T47D (cell line): ENCODE measurements at places on chromosomes 3 and 15.

GRCh38 chr15:36156879-36157427, 422.5 kb upstream of the CDIN1 start:
- DNase-seq = no peak

GRCh38 chr3:153820035-153820434, 301.2 kb upstream of the ARHGEF26 start:
- DNase-seq = no peak

GRCh38 chr15:74185710-74186348, 12.3 kb downstream of the ISLR start:
- peak; percentile 31 for DNase-seq

GRCh38 chr3:101133652-101134051, 140.4 kb upstream of the ABI3BP start:
- DNase-seq = no peak

DNA sequence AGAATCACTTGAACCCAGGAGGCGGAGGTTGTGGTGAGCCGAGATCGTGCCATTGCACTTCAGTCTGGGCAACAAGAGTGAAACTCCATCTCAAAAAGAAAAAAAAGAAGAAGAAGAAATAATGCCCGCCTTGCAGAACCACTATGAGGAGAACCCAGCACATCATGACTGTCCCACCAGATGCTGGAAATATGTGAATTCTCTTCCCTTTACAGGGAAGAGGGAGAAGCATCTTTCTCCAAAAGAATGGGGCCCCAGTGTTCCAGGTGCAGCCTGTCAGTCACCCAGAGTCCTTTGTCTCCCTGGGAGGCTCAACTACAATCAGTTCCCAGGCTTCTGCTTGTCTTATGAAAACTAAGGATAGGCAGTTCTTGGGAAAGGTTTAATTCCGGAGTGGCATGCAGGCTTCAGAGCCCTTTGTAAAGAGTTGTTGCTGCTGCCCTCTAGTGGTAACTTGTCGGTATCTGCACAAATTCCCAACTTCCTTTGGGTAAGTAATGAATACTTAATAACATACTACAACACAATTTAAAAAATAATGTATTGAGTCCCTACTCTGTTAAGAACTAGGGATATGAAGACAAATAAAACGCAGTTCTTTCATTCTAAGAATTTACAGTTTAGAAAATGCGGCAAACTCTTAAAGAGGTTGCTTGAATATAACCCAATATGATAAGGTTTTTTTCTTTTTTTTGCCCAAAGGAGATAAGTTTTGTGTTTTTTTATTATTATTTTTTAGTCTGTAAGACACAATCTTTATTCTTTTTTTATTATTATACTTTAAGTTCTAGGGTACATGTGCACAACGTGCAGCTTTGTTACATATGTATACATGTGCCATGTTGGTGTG, 18.6 kb upstream of the TICRR start:
- DNase-seq = peak; percentile 51

GRCh38 chr3:2706144-2706835, 403.9 kb downstream of the IL5RA start:
- no peak for DNase-seq

- no peak for DNase-seq
Observed at GRCh38 chr15:88382482-88382983, 84.7 kb downstream of the MRPL46 start.

GRCh38 chr3:20575146-20575545, 389.1 kb upstream of the SGO1 start:
- DNase-seq = no peak

GRCh38 chr3:152257563-152258035, 11.1 kb upstream of the MBNL1 start:
- DNase-seq = no peak

- DNase-seq = no peak
Observed at GRCh38 chr15:98795980-98796379, 147.6 kb downstream of the IGF1R start.

GRCh38 chr15:74631935-74632560, 16.4 kb downstream of the CLK3 start:
- DNase-seq = peak; percentile 66

DNA sequence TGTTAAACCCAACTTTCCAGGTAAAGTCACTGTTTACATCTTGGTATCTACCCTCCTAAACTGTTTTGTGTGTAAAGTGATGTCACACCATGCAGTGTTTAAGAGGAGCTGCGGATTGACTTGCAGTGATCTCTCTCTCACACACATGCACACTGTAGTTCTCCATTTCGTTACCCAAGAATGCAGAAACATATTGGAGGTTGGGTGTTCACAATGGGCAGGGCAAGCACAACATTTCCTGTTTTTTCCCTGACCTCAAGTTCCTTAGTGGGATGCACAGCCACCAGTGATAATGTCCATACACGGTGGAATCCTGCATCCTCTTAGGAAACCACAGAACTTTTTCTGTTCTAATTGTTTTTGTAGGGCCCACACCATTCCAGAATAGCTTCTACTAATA, 85.3 kb upstream of the CFAP20DC start:
- no peak for DNase-seq

DNA sequence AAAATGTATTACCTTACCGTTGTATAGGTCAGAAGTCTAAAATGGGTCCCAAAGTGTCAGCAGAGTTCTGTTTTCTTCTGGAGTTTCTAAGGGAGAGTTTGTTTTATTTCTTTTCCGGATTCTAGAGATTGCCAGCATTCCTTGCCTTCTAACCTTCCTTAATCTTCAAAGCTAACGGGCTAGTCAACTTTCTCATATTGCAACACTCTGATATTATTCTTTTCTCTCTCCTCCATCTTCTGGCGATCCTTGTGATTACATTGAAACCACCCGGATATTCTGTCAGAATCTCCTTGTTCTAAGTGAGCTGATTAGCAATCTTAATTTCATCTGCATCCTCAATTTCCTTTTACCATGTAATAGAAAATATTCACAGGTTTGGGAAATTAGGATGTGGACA, 36.2 kb upstream of the AADACL2 start:
- no peak for DNase-seq

DNA sequence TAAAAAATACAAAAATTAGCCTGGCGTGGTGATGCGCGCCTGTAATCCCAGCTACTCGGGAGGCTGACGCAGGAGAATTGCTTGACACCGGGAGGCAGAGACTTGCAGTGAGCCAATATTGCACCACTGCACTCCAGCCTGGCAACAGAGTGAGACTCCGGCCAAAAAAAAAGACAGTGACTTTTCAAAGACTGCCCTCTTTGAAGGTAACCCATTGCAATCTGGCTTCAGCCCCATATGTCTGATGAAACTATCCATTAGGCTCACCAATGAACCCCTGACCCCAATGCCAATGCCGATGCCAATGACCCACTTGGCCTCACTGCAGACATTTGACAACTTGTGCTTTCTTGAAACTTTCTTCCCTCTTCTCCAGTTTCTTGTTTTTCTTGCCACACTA, 54.3 kb downstream of the NCEH1 start:
- no peak for DNase-seq

DNA sequence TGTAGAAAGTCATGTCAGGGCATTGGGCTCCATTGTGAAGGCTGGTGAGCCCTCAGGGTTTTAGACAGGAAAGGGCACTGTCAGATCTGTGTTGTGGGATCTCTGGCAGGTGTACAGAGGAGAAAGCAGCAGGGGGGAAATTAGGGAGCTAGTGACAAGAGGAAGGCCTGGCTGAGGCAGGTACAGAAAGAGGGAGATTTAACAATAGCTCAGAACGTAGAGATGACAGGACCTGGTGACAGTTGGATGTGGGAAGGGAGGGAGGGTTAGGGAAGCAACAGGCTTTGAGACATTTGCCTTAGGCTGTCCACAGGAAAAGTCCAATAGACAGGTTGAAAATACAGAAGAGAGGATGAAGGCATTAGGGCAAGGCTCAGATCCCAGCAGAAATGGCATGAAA, 288.1 kb downstream of the EPHB1 start:
- no peak for DNase-seq

DNA sequence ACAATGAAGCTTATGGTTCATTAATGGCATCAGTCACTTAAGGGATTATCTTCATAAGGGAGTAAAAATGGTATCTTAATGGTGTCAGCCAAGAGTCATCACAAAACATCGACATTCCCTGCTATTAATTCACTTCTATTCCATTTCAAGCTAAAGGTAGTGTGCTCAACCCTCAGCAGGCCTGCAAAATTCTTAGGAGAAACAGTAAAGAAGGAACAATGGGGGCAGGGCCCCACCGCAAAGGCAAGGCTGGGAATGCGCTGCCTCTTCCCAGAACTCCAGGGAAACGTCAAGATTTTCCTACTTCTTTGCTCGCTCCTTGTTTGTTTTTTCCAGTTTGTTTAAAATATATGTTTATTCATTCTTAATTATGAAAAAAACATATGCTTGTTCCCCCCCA, 187.3 kb upstream of the TSC22D2 start:
- no peak for DNase-seq

DNA sequence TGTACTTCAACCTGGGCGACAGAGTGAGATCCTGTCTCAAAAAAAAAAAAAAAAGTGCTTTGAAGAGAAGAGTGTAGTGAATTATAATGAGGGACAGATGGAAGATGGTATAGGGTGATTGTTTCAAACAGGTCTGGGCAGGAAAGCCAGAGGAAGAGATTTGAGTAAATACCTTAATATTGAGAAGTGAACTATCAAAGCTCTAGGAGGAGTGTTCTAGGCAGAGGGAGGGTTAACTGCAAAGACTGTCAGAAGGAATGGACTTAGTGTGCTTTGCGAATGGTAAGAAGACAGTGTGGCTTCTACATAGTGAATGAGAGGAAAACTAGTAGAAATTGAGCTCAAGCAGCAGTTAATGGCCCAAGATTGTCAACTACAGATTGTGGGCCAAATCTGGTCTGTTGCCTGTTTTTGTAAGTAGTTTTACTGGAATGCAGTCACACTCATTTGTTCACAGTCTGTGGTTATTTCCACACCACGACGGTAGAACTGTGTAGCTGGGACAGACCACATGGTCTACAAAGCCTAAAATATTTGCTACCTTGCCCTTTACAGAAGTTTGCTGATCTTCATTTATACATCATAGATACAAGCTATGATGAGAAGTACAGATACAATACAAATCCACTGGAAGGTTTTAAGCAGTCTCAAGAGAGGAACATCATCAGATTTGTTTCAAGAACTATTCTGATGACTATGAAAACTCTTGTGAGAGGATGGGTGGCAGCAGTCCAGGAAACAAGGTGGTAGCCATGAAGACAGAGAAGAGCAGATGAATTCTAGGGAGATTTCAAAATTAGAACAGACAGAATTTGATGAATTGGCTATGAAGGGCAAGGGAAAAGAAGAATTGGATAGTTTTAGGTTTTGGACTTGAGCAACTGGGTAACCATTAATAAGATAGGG, 16.5 kb upstream of the USP50 start:
- DNase-seq = no peak

DNA sequence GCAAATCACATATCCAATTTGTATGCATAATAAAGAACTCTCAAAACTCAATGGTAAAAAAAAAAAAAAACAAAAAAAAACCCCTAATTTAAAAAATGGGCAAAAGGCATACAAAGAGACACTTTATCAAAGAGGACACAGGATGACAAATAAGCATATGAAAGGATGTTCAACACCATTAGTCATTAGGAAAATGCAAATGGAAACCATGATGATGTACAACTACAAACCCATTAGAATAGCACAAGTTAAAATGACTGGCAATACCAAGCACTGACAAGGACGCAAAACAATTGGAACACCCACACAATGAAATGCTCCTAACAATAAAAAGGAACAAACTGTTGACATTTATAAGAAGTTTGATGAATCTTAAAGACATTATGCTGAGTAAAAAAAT, 63.4 kb upstream of the ADAMTS17 start:
- no peak for DNase-seq

DNA sequence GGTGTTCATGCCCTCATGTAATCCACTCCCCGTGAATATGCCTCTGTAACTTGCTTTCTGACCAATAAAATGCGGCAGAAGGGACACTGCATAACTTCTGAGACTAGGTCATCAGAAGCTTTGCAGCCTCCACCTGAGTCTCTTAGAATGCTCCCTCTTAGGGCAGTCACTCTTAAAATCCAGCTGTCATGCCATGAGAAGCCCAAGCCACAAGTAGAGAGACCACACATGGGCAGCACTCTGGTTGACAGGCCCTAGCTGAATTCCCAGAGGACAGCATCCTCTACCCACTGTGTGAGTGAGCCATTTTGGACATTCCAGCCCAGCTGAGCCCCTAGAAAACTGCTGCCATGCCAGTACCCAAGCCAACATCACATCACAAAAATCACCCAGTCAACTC, 41.4 kb downstream of the SCAPER start:
- no peak for DNase-seq

- peak; percentile 37 for DNase-seq
Observed at GRCh38 chr3:127549826-127550467, 40.6 kb downstream of the TPRA1 start.

- no peak for DNase-seq
Observed at GRCh38 chr3:146052056-146052790, 108.8 kb downstream of the PLOD2 start.

DNA sequence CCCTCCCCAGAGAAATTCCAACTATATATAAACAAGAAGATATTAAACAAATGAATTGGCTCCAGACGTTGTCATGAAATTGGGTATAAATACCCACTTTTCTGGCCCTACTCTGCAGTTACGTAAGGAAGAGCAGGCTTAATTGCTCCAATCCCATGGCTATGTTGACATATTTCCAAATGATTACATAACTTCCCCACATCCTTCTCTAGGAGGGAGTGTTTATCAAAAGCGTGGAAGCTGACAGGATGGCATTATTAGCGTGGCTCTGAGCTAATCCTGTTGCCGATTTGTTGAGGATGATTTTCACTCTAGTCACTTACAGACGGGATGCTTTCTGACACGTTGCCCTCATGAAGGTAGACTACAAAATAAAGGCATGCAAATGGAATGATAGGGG, 347.5 kb upstream of the TMCO5A start:
- DNase-seq = no peak

GRCh38 chr3:169305460-169305859, 358.1 kb downstream of the MECOM start:
- DNase-seq = no peak

GRCh38 chr3:25056803-25057351, 371.2 kb upstream of the RARB start:
- no peak for DNase-seq

GRCh38 chr3:29168696-29169095, 112.2 kb upstream of the RBMS3 start:
- no peak for DNase-seq
